ENCODE measurements at places on chromosomes 3 and 15. TPM values are rescaled to one million over a fixed set of nuclear protein-coding genes. Genes with fewer than 3 reads are reported as not detected.

GRCh38 chr15:29708519-29708918 is 113.7 kb downstream of the TJP1 start:
- no peak for DNase-seq

GRCh38 chr3:104279617-104280016 is 1087.1 kb upstream of the ALCAM start:
- no peak for DNase-seq

DNA sequence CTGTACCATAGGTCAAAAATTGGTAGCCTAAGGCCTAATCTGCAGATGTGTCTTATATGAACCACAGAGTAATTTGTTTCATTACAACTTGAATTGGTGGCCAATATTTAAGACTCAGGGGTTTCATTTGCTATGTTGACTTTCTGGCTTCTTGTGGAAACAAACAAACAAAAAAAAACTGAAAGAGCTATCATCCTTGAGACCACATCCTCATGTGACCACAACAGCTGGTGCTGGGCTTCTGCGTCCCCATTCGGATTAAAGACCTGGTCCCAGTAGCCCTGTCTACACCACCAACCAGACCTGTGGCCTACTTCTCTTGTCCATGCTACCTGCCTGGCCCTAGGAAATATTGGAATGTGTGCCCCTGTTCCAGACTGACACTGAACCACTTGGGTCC is 61.7 kb downstream of the STRIT1 start:
- no peak for DNase-seq

MUC4 gene
- total RNA-seq, result 0.05 TPM
